Left ventricle myocardium superior (tissue), 1 donor: ENCODE measurements at places on chromosomes 16 and 17. TPM values are rescaled to one million over a fixed set of nuclear protein-coding genes. Genes with fewer than 3 reads are reported as not detected.

DNA sequence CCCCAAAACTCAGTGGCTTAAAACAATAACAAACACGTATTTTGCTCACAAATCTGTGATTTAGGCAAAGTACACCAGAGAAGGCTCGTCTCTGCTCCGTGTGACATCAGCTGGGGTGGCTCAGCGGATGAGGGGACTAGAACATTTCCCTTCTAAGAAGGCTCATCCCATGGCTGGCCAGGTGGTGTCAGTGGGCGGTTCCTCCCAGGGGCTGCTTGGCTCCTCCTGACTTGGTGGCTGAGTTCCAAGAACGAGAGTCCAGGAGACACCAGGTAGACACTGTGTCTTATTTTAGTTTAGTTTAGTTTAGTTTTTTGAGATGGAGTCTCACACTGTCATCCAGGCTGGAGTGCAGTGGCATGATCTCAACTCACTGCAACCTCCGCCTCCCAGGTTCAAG lies 5.6 kb upstream of the CHMP6 start:
- DNase-seq: no peak

Gene PAQR4
- 7.9 TPM for total RNA-seq

DNA sequence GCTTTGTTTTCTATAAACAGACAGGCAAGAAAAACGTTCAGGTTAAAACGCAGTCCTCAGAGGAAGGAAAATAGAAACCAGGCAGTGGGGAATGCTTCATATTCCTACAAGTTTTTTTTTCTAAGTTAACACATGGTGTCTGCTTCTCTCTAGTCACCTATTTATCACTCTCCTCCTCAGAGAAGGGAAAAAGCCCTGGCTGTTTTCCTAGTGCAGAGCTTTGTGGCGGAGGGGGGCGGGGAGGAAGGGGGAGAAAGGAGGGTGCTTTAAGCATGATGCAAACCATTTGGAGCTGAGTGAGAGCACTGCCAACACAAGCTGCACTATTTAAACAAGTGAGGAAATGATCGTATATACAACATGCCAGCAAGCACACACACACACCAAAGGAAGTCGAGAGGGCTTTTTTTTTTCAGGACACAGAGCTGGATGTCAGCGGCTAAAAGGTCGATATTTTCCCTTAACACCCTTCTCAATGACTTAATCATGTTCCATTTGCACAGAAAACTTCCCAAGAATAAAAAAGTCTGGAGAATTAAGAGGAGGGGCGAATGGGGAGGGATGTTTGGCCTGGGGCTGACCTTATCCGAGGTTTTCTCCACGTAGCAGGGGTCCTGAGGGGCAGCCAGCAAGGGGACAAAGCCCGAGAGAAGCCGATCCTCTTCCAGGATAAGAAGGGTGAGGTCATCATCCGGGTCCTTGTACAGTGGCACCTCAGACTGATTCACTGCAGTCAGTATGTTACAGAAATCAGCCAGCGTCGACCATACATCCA lies 117.4 kb downstream of the HIC1 start:
- peak; percentile 79 for DNase-seq

- no peak for DNase-seq
These were observed 203.3 kb upstream of the TBX2 start for GRCh38 chr17:61196302-61196704.

Gene DLX3
- total RNA-seq: not detected

Gene SLFN14
- total RNA-seq: not detected

Gene PRR11
- total RNA-seq: 1.1 TPM

DNA sequence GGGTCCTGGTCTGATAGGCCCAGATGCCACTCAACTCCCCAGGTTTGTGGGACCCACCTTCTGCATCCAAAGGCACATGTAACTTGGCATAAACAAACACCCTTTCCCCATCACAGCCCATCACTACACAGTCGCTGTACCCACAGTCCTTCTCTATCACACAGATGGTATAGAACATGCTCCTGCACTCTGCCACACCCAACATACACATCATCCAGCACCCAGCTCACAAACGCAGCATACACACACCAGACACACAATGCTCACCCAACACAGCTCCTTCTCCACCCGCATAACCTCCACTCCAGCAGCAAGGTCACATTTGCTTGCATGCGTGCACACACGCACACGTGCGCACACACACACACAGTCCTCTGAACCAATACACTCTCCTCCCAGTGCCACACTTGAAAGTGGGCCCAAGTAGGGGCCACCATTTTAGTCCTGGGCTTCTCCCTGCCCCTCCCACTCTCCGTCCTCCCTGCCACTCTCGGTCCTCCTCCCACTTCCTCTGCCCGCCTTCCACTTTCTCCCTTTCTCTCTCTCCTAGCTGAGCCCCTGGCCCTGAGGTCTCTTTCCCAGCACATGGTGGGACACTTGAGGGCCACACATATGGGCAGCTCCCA lies 8.5 kb upstream of the TMEM92 start:
- DNase-seq: no peak

DNA sequence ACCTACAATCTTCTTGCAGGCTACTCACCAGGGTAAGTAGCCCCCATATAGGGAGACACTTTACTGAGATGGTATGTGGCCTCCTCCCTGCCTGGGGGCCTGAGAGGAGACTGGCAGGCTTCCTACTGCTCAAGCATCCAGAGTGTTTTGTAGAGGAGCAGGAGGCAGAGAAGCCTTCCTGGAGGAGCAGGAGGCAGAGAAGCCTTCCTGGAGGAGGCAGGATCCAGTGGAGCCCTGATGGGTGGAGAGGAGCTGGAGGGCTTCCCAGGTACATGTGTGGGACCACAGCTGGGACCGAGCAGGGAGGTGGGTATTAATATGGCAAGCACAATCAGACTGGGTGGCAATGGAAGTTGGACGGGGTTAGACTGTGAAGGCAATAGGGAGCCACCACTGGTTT lies 2.1 kb upstream of the ADGRG5 start:
- no peak for DNase-seq

GRCh38 chr16:84001726-84002125 lies 33.7 kb downstream of the NECAB2 start:
- no peak for DNase-seq

DNA sequence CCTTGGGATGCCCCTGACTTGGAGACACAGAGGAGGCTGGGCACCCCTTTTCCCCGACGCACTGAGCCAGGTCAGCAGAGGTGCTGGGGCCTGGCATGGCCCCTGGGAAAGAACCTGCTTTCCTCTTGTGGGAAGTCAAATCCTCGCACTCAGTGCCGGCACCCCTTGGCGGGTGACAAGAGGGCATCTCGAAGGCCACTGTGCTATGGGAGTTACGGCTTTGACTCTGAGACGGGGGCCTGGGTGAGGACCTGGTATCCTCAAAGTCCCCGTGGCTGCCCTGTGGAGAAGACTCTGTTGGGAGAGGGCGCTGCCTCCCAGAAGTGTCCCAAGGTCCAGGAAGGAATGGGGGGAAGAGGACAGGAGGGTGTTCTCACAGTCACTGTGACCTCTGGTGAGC lies 117.0 kb downstream of the METRNL start:
- peak; percentile 17 for DNase-seq

Gene C16orf96
- 0.07 TPM for total RNA-seq
